ENCODE measurements at places on chromosomes 1 and 21.
A peak's percentile ranks its signal among the peaks of the same experiment; 100 is the strongest.

DNA sequence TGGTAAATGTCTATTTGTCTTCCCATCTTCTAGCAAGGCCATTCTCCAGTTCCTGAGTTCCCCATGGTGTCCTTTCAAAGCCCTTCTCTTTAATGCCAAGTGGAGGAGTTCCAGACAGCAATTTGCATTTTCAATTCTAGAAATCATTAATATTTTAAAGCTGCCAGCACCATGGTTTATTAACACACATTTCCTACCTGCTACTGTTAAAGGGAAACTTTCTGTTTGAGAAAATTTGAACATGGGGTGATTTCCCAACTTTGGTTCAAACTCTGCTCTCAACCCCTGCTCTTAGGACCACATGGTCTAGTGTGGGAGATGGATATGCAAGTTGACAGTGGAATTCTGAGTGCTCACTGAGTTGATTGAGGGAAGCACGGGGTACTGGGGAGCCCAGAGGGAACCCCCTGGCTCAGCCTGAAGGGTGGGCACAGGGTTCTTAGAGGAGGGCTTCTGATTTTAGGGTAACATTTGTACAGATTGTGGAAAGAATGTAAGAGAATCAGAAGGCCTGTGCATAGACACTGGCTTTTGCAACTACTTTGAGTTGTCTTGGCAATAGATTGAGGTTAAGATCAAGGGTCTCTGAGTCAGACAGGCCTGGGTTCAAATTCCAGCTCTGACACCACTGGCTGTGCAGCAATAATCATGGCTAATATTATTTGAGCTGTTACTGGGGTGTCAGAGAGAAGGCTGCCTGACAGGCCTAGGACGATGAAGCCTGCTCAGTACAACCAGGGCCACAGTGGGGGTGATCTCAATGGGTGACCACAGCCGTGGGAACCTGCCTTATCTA lies 97.8 kb downstream of the BEND5 start:
- DNase-seq: no peak

DNA sequence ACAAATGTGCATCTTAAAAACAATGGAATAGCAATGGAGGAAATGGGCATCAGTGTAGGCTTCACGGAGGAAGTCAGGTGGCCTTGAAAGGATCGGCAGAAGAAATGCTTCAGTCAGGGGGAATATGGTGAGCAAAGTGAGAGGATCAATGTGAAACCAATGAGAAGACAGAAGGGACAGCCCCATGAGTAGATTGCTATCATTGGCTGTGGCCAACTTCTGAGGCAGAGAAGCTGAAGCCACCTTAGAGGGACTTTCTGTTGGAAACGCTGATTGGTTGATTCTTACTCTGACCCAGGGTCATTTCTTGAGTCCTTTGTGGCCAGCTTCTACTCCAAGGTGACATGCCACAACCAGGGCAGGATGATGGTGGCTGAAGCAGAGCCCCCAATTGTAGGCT lies 130.7 kb upstream of the ZNF648 start:
- no peak for DNase-seq

GRCh38 chr1:248686815-248687214 lies 15.8 kb downstream of the OR14I1 start:
- no peak for DNase-seq

DNA sequence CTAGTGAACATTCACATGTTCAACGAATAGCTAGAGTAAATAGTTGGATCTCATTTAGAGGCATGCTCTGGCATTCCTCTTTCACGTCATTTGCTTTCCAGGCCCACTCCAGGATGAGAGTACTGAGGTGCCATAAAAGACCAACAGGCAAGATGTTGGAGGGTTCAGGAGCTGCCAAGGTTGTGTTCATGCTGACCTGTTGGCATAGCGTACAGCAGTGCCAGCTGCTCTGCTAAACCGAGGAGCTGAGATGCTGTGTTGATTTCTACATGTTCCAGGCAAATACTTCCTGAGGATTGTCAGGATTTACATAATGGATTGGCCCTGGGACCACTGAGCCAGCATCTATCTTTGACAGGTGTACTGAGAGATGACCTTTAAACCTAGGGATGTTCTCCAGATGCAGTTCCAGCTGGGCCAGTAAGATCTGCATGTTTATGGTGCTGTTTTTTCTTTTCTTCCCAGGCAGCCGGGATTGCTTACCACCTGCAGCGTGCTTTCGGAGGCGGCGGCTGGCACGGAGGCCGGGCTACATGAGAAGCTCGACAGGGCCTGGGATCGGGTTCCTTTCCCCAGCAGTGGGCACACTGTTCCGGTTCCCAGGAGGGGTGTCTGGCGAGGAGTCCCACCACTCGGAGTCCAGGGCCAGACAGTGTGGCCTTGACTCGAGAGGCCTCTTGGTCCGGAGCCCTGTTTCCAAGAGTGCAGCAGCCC lies 66.9 kb downstream of the DISC1 start:
- no peak for DNase-seq

GRCh38 chr1:109910123-109910962 lies at the start of gene CSF1:
TSS of gene CSF1 (plus strand) at chr1:109910849. CDS start at chr1:109911024, 175 bp downstream.
- DNase-seq: peak; percentile 63

DNA sequence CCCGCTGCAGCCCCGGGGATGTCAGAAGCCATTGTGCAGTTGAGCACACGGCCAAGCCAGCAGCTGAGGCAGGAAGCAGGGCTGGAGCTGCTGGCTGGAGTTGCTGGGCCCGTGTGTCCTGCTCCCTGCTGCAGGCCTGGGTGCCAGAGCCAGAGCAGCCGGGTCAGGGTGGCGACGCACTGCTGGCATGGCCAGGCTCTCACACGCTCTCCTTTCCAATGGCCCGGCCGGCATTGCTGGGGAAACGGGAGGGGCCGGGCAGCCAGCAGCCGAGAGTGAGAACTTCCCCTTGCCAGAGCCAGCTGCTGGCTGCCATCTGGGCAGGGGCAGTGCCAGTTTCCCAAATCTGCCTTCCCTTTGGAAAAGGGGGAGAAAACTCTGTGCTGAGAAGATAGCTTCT lies 82.4 kb upstream of the PROX1 start:
- DNase-seq: no peak

- DNase-seq: no peak
Measured at GRCh38 chr1:4975856-4976255, 321.4 kb downstream of the AJAP1 start.

- no peak for DNase-seq
Measured at GRCh38 chr1:55575571-55576279, 360.6 kb upstream of the USP24 start.

DNA sequence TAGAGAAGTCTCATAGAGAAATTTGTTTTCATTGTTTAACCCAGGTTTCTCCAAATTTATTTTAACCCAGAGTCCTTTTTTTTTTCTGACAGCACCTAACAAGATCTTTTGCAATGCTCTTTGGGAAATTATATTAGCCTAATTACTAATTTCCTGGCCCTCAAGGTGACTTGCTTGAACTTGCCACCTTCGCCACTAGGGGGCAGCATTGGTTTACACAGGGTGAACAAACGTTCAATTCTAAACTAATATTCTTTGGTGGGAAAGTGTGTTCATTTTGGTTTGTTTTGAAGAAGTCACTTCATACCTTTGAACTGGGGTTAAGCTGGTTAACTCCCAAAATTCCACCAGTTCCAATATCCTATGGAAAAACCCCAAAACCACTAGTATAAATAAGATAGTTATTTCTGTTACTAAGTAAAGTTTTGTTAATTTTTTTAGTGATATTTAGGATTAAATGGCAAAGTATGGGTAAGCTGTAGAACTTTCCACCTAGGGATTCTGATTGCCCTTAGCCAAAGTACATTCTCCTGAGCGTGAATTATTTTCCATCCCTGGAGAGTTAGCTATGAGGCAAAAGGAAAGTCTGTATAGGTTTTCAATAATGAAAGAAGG lies 13.0 kb downstream of the CCDC190 start:
- peak; percentile 33 for DNase-seq

- peak; percentile 90 for DNase-seq
Measured at GRCh38 chr21:39103689-39104088, 79.6 kb downstream of the PSMG1 start.

GRCh38 chr1:95095833-95096217 lies 21.3 kb upstream of the TLCD4 start:
- DNase-seq: no peak

DNA sequence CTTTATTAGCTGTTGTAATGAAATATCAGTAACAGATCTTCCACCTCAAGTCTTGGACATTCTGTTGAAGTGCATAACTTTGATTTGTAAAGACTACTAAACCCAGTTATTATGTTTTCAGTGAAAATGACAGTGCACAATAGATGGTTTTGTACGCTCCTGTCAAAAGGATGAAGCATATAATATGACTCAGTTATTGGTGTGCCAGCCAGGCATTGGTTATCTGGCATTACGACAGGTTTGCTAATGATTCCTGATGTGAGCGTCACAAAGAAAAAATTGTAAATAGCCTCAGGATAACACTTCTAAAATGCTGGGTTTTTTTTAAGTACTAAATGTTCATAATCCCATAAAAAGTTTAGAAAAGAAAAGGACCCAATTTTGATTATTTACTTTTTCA lies 147.9 kb downstream of the MAGI3 start:
- DNase-seq: no peak

GRCh38 chr1:167106119-167106461 lies 12.2 kb downstream of the STYXL2 start:
- DNase-seq: no peak

- no peak for DNase-seq
Measured at GRCh38 chr21:44696572-44696971, 400 bp upstream of the KRTAP10-12 start.

GRCh38 chr1:37105911-37106310 lies 71.6 kb upstream of the GRIK3 start:
- no peak for DNase-seq

DNA sequence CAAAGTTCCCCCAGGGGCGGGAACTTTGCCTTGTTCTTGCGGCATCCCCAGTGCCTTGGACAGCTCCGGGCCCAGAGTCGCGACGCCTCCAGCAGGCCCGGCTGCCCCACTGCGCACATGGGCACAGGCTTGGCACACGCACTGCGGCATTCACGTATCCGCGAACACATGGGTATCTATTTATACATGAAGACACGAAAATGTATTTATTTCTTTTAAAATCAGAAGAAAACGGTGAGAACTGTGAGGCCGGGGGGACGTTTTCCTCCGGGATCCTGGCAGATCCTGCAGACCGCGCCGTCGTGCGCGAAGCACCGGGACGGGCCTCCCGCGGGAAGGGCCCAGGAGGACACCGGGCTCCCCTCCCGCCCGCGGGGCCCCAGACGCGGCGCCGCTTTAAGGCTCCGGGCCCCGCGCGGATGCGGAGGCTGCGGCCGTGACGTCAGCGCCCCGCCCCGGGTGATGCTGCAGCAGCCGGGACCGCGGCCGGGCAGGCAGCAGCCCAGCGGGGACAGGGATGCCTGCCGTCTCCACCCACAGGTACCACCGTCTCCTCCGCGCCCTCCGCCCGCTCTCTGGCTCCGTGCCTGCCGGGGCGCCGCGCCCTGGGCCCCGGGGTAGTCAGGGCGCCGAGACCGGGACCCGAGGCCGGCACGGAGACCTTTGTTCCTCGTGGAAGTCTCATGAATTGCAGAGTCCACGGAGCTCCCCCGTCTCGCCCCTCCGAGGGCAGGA lies at the start of gene SLC45A1:
Gene SLC45A1, plus strand, starts transcription at position 468 of the 735 bp plus-strand sequence. CDS start 6,216 bp downstream, outside the sequence.
- DNase-seq: no peak

DNA sequence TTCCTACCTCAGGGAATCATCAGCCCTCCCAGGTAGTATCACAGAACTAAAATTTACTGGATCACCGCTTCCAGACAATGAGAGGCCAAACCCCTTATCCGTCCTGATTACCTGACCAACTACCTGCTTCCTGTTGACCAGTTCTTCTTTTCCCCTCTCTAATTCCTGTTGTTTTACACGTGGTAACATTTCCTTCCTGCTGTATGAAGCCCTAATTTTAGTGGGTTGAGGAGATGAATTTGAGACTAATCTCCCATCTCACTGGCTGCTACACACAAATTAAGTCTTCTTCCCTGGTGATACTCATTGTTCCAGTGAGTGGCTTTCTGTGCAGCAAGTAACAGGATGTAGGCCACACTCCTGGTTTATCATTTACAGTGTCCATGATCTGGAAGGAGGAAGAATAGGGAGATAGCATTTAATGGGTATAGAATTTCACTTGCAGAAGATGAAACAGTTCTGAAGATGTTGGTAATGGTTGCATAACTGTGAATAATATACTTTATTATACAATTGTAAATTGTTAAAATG lies 2112.9 kb downstream of the NCAM2 start:
- DNase-seq: no peak

GRCh38 chr1:163093169-163093568 lies 24.0 kb downstream of the RGS4 start:
- DNase-seq: no peak

GRCh38 chr1:16026723-16027484 lies 5.1 kb downstream of the CLCNKA start:
- no peak for DNase-seq

- peak; percentile 5 for DNase-seq
Measured at GRCh38 chr1:72280711-72281110, 1.6 kb downstream of the NEGR1 start.

DNA sequence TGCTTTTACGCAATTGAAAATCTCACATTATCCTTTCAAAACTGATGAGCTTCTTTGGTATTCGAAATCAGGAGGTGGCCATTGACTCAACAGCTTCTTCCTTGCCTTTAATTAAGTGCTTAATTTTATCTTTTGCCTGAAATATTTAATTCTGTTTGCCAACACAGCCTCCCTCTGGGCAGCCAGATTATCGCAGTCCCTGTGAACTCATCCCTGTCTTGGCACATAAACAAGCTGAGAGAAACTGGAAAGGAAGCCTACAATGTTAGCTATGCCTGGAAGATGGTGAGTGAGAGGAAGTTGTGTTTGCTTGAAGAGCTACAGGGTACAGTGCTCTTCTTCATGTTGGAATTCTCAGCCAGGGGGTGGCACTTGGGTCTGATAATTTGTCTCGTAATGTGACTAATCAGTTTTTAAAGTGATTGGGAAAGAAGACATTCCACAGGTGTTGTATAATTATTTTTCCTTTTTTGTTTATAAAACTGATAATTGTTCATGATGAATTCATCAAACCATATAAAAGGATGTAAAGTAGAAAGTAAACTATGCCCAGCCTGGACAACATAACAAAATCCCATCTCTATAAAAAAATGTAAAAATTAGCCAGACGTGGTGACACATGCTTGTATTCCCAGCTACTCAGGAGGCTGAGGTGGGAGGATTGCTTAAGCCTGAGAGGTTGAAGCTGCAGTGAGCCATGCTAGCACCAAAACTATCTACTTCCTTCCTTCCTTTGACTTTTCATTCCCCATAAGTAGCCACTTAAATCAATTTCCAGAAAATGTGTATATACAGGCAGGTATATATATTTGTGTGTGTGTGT lies 90.1 kb upstream of the RAVER2 start:
- peak; percentile 23 for DNase-seq

GRCh38 chr1:174314433-174314832 lies 133.3 kb upstream of the GPR52 start:
- no peak for DNase-seq

GRCh38 chr1:62045574-62045973 lies 149.1 kb upstream of the L1TD1 start:
- no peak for DNase-seq

- DNase-seq: no peak
Measured at GRCh38 chr21:36166705-36167104, 10.1 kb downstream of the DOP1B start.

GRCh38 chr1:206021008-206021625 lies 2.6 kb downstream of the CTSE start:
- no peak for DNase-seq

DNA sequence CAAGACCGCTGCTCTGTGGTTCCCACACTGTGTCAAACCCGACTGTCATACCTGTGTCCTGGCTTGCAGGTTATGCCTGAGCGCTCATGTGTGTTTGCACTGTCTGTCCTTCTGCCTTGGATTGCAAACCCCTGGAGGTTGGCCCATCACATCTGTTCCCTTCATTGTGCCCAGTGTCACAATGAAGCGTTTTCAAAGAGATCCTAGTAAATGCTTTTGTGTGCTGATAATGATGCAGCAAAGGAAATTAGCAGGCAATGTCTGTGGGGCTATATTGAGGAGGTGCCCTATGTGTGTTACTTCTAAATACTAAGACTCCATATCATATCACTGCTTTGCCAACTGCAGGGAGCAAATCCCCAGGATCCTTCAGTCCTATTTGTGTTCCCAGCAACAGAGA lies 424.4 kb upstream of the NFIA start:
- DNase-seq: no peak
